ENCODE measurements at places on chromosomes 13 and 19.

DNA sequence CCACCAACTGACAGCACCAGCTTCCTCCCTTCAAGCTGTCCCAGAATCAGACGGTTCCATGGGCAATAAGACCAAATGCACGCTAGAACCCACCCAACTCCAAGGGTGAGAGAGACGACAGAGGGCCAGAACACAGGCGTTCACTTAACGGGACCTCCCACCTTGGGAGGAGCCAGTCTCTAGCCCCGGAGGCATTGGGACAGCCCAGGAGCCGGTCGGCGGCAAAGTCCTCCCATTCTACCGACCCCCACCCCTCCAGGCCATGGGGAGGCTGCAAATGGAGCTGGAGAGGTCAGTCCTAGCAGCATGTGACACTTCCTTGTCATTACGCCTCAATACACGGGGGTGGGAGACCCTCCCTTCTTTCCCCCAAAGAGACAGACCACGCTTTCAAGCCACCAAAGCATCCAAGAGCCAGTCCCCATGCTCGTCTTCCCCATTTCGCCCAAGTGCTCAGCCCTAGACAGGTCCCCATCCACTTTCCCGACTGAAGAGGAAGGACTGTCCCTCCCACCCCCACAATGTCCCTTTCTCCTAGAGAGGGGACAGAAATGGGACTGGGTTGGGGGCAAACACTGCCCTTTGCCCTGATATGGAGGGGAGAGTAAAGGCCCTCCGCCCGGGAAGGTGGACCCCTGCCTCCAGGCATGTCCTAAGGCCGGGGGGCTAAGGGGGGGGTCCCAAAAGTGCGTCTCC is 964 bp downstream of the KHSRP start:
- DNase-seq = peak; percentile 28

DNA sequence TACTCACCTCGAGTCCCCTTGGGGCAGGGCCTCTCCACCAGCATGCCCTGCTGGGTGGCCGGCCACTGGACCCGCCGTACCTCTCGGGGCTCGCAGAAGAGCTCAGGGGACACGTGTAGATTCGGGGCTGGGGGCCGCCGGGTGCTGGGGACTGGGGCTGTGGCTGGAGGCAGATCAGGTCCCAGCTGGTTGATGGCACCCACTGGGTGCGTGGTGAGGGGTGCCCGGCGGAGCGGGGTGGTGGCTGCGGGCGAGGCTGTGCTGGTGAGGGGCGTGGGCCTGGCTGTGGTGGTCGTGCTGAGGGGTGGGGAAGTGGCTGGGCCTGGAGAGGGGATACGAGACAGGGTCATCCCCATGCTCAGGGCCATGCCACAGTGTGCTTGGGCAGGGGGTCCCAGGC is 24.9 kb upstream of the ASF1B start:
- no peak for DNase-seq

GRCh38 chr19:33486936-33487811 is 34.4 kb downstream of the PEPD start:
- no peak for DNase-seq

DNA sequence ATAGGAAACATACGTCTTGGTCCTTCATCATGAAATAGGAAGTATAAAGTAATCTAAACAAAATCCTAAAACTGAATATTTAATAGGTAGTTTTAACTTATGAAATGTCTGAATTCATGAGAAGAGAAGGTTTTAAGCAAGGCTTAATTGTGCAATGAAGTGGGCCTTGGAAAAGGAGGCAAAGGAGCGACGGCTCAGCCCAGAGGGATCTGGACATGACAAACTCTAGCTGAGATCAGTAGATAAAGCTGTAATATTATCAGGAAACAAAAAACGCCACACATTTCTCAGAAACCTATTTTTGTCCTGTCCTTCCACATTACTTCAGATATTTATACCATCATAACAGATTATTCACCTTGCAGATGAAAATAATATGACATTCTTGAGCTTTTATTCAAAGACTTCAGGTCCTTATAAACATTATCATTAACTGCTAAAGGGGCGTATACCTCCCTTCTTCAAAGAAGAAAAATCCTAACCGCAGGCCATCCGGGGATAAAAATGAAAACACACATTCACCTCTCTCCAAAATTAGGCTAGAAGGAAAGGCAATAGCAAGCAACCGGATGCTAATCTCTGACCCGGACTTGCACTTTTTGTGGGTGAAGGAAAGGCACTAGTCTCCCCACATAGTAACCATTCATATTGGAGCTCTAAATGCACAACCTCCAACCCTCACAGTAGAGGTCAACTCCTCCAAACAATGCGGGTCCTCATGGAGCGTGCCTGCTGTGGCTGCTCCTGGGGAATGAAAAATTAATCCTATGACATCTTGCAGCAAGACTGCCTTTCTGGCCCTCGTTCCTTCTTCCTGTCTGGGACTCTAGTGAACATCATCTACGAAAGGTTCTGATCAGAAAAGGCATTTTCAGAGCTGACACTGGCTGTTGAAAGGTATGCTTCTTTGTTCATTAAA is 108.8 kb downstream of the TBC1D4 start:
- DNase-seq = no peak

DNA sequence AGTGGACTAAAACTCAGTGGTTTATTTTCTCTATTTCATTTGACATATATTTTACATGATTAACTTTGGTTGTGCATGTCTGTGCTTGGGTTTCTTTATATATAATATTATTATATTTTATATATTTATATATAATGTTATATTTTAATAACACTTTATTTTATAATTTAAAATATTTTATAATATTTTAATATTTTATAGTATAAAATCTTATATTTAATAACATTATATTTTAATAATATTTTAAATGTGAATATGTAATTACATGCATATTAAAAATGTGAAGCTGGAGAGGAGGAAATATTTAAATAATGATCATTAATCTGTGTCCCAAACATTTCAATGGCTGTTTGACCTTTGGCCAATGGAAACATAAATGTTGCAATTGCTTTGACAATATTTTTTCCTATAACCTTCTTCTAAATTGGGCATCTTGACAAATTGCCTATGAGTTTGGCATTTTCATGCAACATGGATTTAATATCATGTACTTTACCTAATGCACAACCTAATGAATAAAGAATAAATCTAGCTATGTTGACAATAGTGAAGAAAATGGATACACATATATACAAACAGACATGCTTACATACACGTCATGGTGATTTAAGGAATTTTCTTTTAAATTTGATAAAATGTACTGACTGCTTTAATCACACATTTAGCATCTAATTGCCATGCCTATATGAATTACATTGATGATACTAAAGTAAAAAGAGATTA is 607.1 kb downstream of the SLITRK6 start:
- no peak for DNase-seq

All from kidney glomerular epithelial cell (primary cell).